ENCODE measurements at places on chromosomes 7 and 10. TPM values are rescaled to one million over a fixed set of nuclear protein-coding genes. Genes with fewer than 3 reads are reported as not detected.

GRCh38 chr7:80584778-80585177 is 53.7 kb upstream of the CD36 start:
- DNase-seq, result no peak

DNA sequence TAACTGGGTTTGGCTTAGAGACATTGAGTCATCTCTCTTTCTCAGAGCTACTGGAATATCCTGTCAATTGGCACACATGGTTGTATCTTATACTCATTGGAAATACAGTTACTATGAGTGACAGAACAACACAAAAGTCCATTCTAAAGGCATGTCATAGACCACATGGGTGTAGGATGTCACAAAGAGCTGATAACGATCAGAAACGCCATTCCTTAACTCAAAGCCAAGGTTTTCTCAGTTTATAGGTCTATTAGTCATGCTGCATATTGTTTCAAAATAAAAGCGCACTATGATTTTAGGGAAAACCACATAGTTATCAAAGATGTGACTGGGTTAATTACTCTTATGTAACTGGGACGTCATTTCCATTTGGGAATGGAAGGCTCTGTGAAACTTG is 147.2 kb upstream of the FAM171A1 start:
- DNase-seq, result peak; percentile 9

- DNase-seq, result peak; percentile 67
Observed at GRCh38 chr10:35942057-35942456, 300.0 kb upstream of the FZD8 start.

DNA sequence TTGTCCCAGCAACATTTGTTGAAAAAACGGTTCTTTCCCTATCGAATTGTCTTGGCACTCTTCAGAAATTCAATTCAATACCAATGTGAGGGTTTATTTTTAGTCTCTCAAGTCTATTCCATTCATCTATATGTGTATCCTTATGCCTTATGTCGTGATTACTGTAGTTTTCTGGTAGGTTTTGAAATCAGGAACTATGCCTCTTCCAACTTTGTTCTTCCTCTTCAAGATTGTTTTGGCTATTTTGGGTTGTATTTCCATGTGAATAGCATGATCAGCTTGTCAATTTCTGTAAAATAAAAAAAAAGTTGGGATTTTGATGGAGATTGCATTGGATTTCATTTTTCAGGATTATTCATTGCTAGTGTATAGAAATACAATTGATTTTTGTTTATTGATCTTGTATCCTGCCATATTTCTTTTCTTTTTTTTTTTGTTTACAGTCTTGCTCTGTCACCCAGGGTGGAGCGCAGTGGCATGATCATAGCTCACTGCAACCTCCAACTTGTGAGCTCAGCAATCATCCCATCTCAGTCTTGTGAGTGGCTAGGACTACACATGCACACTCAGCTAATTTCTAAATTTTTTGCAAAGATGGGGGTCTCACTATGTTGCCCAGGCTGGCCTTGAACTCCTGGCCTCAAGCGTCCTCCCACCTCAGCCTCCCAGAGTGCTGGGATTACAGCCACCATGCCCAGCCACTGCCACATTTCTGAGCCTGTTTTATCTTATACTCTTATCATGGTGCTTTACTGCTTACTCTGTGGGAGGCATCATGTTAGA is 46.2 kb upstream of the MKLN1 start:
- no peak for DNase-seq

DNA sequence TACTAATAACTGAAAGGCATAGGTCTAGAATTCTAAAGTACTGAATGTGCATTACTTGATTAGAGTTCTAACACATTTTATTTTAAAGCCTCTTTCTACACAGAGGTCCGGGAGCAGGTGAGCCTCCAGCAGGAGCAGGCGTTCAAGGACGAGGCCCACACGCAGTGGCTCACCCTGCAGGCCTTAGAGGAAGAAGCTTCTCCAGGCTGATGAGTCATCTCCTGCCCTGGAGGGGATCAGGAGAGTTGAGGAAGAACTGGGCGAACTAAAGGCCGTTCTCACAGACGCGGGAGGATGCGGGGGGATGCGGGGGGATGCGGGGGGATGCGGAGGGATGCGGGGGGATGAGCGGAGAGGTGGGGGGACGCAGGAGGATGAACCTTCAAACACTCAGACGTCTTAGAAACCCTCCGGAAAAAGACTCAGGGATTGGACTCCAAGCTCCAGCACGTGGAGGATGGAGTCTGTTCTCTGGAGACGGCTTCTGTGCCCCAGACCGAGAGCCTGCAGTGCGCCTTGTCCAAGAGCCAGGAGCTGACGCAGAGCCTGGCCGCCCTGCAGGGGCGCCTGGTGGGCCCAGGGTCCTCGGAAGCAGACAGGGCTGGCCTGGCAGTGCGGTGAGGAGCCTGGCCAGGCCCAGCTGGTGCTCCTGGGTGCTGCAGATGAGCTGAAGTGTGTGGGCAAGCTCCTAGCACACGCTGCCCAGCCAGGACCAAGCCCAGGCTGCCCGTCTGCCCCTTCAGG is 433.7 kb upstream of the TPK1 start:
- no peak for DNase-seq

DNA sequence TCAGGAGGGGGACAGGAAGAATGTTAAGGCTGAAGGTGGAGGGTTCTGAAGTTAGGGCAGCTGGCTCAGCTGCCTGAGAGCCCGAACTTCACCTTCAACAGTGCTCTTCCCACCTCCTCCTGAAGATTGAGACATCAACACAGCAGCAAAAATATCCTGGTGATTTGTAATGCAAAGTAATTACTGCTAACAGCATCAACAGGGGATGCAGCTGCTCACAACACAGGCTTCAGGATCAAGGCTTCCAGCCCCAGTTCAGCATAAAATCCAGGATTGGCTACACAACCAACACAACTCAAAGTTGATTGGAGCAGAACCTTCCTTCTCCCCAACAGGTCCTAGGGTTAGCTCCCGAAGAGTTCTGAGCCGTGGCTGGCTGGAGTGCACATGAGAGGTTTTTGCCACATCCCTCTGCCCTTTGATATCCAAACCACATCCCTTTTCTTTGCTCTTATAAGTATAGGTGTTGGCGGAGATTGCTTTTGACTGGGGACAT is 242.4 kb downstream of the KIAA1217 start:
- DNase-seq, result no peak

GRCh38 chr10:90917238-90917967 is 3.5 kb downstream of the ANKRD1 start:
- no peak for DNase-seq

DNA sequence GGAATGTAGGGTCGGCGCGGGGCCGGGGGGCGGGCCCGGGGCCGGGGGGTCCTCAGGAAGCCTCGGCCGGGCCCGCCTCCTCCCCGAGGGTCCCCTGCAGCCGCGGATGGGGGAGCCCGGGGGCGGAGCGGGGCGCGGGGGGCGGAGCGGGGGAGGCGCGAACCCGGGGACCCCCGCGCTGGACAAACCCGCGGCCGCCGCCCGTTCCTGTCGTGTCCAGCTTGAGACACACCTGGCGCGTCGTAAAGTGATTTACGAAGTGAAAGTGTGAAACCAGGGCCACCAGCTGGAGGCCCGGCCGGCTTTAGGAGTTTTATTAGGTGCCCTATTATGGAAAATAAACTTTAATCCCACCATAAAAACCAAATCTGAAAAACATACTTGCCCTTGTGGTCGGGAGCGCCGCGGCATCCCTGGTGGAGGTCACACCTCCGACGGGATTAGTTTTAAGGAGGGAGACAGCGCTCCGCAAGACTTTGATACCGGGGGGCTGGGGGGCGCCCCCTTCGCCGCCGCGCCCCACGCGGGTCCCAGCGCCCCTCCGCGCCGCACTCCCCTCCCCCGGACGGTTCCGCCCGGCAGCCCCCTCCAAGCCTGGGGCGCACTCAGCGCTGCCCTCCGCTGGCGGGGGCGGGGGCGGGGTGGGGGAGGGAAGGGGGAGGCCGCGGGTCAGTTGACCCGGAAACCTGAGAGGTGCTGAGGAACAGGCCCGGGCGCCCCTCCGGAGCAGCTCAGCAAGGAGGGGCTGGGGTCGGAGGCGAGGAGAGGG is 10.3 kb downstream of the MNX1 start:
- DNase-seq, result no peak

- DNase-seq, result peak; percentile 36
Observed at GRCh38 chr10:98916526-98917125, 319.0 kb downstream of the HPSE2 start.

- DNase-seq, result no peak
Observed at GRCh38 chr10:110533149-110533548, 34.3 kb upstream of the SMC3 start.

- DNase-seq, result no peak
Observed at GRCh38 chr7:21580073-21580521, 37.3 kb downstream of the DNAH11 start.

GRCh38 chr10:87721781-87722180 is 62.1 kb downstream of the PAPSS2 start:
- DNase-seq, result no peak

DNA sequence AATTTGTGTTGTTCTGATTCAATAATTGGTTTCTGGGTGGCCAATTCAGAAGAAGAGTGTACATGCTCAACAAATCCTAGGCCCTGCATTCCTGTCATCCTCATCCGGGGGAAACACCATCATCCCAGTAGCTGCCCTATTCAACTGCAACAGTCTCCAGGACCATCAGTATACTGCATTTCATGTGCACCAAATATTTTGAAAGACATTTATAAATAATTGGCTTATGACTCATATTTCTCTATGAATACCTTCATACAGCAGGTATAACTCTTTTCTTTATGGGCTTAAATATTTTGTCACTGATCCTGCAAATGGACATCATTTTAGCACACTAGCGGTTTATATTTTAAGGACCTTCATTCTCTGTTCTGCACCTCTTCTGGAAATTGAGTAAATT is 38.0 kb downstream of the CD36 start:
- DNase-seq, result no peak

DNA sequence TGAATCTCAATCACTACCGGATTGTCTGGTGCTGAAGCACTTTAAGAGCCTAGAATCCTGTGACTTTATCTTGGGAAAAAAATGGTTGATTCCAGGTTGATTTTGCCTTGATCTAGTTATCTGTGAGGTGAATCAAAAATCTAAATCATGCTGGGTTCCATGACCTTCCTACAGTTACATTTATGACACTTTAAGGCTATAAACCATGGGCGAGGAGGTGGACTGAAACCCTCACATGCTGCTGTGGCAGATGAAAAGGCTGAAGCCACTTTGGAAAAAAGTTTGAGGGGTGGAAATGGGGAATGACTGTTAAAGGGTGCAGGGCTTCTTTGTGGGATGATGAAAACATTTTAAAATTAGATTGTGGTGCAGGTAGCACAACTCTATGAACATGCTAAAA is 17.5 kb downstream of the SLC16A9 start:
- no peak for DNase-seq

GRCh38 chr10:108462005-108462404 is 1297.5 kb upstream of the SORCS1 start:
- DNase-seq, result no peak

DNA sequence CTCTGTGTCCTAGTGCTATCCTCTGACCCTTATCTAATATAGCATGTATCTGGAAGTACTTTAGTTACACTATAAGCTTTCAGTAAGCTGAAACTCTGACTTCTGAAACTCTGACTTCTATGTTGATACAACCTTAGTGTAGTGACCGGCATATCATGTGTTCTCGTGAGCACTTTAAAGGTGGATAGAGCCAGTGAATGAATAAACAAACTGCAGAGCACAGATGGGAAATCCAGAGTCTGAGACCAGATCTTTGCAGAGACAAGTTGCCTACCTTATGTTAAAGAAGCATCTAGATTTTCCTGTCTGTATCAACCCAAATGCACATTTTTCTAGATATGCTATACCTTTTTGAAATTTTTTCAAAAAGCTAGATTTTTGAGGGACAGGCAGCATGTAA is 3.5 kb downstream of the ACTA2 start:
- no peak for DNase-seq

DNA sequence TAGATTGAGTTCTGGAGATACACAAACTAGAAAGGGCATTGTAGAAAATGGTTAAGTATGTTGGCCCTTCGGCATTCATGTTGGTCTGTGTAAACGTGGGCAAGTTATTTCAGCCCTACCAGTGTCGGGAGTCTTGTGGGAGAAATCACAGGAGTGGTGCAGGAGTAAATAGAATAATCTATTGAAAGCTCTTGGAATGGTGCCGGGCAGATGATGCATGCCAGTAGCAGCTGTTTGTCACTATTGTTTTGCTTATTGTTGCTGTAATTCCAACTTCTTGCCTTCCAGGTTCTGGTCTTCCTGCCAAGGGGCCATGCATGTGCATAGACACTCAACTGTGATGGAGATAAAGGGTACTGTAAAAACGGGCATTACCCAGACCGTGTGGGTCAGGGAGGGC is 259.4 kb downstream of the CAMK1D start:
- DNase-seq, result no peak

- DNase-seq, result peak; percentile 13
Observed at GRCh38 chr7:112296432-112296831, 89.9 kb downstream of the ZNF277 start.

DNA sequence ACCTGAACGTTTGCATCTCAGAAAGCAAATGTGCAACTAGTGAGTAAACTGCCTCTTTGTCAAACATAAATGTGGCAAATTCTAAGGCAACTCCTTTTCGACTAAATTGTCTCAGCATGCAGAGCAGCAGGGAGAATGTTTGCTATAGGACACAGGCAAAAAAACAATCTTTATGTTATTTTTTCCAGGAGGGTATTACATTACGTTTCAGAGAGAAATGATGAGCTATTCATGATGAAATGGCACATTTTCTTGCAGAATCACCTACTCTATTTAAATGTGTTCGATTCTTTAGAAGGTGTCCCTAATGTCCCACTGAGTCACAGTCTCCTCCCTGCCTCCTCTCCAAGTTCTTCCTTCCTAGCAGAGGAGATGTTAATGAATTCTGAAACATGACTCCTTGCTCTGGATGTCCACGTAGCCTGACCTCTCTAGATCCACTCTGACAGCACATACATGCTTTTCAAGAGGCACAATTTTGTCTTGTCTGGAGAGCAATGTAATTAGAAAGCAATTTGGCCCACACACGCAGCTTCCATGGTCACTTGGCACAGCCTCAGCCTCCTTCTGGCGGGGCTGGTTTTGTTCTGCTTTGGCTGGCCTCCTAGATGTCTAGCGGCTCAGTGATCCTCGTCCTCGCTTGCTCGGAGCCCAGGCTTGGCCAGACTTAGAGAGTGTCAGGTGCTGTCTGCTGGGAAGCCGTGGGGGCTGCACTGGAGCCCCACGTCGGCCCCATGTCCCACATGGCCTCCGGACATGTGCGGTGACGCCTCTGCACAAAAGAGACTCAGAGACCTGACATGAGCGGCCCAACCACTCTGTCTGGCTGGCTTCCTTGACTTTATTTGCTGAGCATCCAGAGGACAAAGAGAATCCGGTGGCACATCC is 125.7 kb upstream of the ZNF438 start:
- DNase-seq, result peak; percentile 79

GRCh38 chr7:31099451-31100444 is 47.6 kb downstream of the ADCYAP1R1 start:
- no peak for DNase-seq

The MLXIPL gene
- 4.0 TPM for polyA plus RNA-seq

The EPDR1 gene
- 15.5 TPM for polyA plus RNA-seq

The POT1 gene
- 11.7 TPM for polyA plus RNA-seq

The CHN2 gene
- 26.5 TPM for polyA plus RNA-seq

The SYT15 gene
- 0.51 TPM for polyA plus RNA-seq

The LUC7L2 gene
- polyA plus RNA-seq, result 74.7 TPM

The NRG3 gene
- polyA plus RNA-seq, result 3.0 TPM

The COBL gene
- polyA plus RNA-seq, result 31.5 TPM

The CALML3 gene
- 11.9 TPM for polyA plus RNA-seq

The MALRD1 gene
- polyA plus RNA-seq, result 0.24 TPM

The AKR1C4 gene
- not detected for polyA plus RNA-seq

The SMNDC1 gene
- polyA plus RNA-seq, result 22.3 TPM

The RALA gene
- 39.1 TPM for polyA plus RNA-seq
